ENCODE measurements at places on chromosomes 2 and 18.
A peak's percentile ranks its signal among the peaks of the same experiment; 100 is the strongest.

- no peak for DNase-seq
These were observed 121.8 kb downstream of the SETBP1 start for GRCh38 chr18:44802508-44802907.

- no peak for DNase-seq
These were observed 506.1 kb upstream of the SALL3 start for GRCh38 chr18:78473563-78473962.

- DNase-seq, result no peak
These were observed 126.9 kb upstream of the DLGAP1 start for GRCh38 chr18:4581966-4582365.

DNA sequence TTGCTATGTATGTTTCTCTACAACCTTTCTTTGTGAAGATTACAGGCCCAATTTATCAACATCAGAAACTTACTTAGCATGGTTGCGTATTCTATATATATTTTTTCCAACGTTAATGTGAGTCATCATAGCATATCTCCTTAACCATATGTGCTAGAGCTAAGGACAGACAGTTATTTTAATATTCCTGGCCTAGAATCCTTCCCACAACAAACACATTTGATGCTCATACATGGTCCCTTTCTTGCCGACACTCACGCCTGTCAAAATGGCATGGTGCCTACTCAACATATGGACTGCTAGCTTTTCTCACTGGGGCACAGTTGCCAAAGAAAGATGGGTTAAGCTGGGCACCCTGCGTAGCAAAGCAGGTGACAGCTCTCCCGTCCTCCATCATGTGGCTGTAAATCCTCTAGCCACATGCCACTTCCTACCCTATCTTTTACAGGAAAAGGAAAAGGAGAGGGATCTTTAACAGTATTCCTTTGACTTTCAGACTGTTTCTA lies 75.2 kb upstream of the GALNT5 start:
- no peak for DNase-seq

- no peak for DNase-seq
These were observed 41.9 kb upstream of the RHOB start for GRCh38 chr2:20404950-20405349.

DNA sequence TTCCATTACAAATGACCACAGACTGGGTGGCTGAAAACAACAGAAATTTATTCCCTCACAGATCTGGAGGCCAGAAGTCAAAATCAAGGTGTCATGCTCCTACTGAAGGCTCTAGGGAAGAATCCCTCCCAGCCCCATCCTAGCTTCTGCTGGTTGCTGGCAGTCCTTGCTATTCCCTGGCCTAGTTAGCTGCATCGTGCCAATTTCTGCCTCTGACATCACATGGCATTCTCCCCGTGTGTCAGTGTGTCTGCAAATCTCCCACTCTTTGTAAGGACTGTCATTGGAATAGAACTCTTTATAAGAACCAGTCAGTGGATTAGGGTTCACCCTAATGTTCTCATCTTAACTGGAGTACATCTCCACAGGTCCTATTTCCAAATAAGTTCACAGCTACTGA lies 30.5 kb upstream of the NCKAP5 start:
- DNase-seq, result no peak

DNA sequence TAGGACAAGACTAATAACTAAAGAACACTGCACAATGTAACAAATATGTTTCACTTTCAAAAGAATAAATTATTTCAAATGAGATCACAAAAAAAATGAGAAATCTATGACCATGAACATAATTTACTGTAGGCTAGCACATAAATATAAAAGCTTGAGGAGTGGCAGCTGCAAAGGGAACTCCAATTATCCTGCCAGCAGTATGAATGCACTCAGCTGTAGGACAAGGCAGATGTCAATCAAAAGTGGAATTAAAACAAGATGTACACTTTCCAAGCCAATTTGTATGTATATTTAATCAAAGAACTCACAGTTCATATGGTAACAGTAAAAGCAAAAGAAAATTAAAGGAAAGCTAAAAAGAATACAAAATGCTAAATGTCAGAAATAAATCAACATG lies 76.6 kb upstream of the NCKAP5 start:
- DNase-seq, result no peak

DNA sequence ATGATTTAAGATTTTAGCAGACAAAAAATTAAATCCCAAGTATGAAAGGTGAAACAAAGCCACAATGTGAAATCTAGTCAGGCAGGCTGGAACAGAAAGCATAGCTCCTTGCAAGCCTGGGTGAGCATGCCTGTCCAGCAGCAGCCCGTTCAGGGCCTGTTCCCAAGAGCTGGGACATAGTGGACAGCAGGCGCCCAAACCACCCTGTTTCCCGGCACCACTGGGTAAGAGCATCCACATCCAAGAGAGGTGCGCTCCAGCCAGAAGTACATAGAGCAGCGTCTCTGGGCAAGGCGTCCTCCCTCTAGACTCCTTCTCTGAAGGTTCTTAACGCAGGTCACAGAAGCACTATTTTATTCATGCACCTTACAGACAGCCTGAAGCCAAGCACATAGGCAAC lies 80.8 kb downstream of the DNER start:
- no peak for DNase-seq

GRCh38 chr2:226884166-226884565 lies 48.3 kb downstream of the RHBDD1 start:
- DNase-seq, result no peak

DNA sequence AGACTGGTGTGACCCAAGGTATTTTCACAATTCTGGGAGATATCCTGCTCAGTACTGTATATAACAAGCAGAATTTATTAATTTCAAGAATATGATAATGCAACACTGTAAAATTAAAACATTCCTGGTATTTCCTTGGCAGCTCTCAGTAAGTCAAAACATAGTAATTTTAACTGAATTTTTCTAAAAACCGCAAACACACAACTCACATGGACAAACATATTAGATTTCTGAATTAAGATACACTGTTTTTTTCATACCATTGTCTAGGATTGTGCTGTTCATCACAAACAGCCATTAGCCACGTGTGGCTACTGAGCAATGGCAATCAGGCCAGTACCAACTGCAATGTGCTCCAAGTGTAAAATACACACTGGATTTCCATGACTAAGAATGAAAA lies 29.6 kb downstream of the LPIN2 start:
- DNase-seq, result no peak

DNA sequence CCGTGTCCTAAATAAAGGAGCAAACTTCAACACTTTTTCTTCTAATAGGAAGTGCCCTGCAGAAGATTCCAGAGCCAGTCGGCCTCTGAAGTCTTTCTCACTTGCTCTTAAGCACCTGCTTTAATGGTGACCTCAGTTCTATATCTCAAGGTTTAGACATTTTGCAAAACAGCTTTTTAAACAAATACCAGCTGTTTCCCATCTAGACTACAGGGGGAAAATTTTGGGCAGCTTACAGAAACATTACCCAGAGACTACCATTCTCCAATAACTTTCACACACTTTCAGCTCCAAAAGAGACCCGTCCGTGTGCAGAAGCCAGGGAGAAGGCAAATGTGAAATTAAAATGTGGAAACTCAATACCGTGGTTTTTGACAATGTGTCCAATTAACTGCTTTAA lies 285.3 kb upstream of the CCDC68 start:
- no peak for DNase-seq

DNA sequence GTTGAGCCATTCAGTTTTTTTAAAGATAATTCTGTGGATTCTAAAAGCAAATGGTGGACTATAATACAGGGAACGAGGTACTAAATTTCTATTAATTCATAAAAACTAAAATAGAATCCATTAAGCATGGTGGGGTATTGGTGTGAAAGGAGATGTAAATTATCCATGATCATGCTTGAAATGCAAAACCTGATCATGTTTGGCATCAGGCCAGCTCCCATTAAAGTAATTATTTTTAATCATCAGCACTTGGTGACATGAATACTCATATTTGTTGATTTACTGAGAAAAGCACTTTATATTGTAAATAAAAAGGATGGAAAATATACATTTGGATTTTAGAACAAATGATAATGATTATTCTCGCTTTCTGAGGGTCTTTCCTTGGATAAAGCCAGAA lies 232.3 kb upstream of the MEIS1 start:
- no peak for DNase-seq

GRCh38 chr2:221655300-221655699 lies 83.2 kb upstream of the EPHA4 start:
- no peak for DNase-seq

DNA sequence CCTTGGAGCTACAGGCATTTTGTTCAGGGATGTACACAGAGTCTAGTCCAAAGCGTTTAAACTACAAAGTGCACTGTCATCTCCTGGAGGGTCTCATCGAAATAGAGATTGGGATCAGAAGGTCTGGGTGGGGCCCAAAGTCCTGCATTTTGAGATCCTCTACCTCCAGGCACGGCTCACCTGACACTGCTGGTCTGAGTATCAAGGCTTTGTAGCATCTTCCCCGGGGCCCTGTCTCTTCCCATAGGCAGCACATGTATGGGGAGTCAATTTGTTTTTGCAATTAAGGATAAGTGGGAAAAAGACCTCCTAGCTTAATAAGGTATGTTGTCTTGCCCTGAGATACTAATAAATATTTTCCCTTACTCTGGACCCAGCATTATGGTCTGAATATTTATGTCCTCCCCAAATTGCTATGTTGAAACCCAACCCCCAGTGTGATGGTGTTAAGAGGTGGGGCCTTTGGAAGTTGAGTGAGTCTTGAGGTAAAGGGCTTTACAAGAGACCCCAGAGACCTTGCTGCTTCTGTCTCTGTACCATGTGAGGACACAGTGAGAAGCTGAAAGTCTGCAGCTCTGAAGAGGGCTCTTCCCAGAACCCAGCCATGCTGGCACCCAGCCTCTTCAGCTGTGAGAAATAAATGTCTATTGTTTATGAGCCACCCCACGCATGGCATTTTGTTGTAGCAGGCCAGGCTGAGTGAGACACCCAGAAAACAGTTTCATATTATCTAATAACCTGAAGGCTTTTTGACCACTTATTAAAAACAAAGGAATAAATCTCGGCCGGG lies 258.7 kb upstream of the HS6ST1 start:
- DNase-seq, result no peak

- no peak for DNase-seq
These were observed 3.6 kb upstream of the IL1A start for GRCh38 chr2:112787729-112788393.

DNA sequence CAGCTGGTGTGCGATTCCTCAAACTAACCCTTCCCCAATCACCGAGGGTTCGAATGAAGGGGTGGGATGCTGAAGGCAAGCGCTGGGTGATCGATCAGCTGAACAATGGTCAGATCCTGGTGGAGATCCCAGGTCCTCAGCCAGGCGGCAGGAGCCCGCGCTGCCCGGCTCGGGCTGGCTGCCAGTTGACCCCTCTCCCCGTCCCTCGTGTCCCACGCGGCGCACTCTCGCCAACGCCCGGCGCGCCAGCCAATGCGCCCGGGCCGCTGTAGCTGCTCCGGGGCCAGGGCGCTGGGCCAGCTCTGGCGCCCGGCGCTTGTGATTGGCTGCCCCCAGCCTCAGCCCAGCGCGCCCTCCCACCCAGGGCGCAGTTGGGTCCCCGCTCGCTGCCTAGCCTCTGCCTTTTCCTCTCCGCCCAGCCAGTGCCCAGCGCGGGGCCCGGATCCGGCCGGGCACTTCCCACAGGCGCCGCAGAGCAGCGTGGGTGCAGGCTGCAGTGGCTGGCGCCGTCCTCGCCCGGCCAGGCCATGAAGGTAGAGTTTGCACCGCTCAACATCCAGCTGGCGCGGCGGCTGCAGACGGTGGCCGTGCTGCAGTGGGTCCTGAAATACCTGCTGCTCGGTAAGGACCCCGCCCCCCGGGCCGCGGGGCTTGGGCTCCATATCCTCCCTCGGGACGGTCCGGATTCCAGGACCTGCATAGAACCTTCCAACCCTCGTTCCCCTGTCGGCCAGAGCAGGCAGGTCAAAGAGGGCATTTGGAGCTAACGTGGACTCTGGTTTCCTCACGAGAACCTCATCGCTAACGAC lies at the start of gene MOGAT1:
Gene MOGAT1, plus strand, starts transcription at position 400 of the 809 bp plus-strand sequence. Its CDS starts 128 bp downstream, at position 528.
- DNase-seq, result no peak

DNA sequence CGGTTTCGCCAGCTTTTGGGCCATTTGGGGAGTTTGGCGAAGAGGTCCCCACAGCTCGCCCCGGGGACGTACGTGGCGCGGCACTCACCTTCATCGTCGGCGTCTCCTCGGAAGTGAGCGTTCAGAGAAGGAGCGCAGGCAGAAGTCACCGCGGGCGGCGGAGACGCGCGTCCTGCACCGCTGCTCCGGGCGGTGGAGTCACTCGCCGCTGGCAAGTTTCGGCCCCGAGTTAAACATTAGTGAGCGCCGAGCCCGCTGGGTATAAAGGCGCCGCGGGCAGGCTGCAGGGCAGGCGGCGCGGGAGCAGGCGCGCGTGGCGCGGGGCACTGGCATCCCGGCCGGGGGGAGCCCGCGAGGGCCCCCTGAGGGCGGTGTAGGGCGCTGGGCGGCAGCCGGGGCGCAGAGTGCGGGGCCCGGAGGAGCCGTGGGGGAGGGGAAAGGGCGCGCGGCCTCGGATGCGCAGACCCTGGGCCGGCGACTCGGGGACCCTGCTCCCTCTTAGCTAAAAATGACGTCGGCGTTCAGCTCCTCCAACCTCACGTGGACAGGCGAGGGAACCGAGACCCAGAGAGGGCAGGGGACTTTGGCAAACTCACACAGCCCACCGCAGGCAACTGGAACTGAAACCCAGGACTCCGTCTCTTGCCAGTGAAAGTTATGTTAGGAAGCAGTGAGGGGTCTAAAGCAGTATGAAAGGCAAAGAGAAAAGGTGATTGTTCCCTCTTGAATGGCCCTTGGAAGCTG lies at the start of gene DPP4:
Gene DPP4, minus strand, starts transcription at position 328 of the 744 bp plus-strand sequence. Its CDS starts 234 bp downstream, at position 94.
- peak; percentile 69 for DNase-seq

- no peak for DNase-seq
These were observed 19.4 kb downstream of the BABAM2 start for GRCh38 chr2:27909901-27910300.

GRCh38 chr18:13039806-13040205 lies 48.6 kb downstream of the CEP192 start:
- no peak for DNase-seq

- no peak for DNase-seq
These were observed 807.8 kb downstream of the TRIB2 start for GRCh38 chr2:13524492-13524891.

DNA sequence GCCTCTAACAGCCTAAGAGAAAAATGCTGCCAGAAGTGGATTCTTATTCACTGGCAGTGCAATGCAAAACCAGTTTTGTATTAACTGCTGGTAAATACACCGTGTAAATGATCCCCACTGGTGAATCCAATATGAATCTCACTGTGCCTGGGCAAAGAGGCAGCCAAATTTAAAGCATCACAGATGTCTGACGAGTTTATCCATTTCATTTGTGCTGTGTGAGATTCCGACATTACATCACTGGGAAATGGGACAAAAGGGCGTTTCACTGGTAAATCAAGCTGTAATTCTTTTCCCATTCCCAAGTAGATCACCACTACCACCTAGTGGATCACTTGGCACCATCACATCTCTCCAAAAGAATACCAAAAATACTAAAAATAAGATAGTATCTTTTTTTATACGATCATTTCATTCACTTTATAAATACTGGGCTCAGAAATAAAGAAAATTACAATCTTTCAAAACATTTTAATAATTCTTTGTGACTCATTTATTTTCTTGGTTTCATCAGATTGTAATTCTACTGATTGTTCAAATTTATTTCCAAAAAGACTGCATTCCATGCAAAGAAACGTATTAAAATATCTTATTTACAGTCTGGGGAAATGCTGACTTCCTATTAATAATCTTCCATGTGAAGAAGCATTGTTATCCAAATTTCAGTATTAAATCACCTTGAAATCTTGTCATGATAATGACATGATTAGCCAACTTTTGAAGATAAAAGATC lies 125.6 kb downstream of the GRB14 start:
- DNase-seq, result no peak

Data from stimulated activated naive CD8-positive, alpha-beta T cell treated with anti-CD3 and anti-CD28 coated beads, Interleukin-15, amount 100 ng/mL, for 72 hours (primary cell).